ENCODE measurements at places on chromosomes 3 and 15. TPM values are rescaled to one million over a fixed set of nuclear protein-coding genes. Genes with fewer than 3 reads are reported as not detected.

DNA sequence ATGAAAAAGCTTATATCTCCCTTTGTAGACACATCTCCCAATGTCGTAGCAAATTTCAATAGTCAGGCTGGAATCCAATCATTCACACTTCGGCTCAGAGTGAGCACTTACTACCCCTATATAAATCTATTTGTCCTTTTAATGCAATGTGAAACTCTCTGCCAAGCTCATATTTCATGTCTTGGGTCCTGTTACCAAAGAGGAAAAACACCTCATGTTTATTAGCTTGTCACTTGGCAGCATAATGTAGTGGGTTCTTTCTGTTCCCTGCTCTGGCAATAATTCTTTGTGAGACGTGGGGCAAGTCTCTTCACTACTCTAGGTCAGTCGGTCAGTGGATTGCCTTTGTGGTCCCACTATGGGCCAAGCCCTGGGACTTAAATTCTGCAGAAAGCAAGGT, 107.1 kb downstream of the SRGAP3 start:
- DNase-seq: peak; percentile 88

- DNase-seq: no peak
Observed at GRCh38 chr3:53719796-53720195, 126.4 kb downstream of the CHDH start.

- DNase-seq: peak; percentile 80
Observed at GRCh38 chr3:181711325-181712135, at the start of gene SOX2. SOX2 (plus strand) TSS chr3:181711925; CDS start chr3:181712361, 436 bp downstream.

DNA sequence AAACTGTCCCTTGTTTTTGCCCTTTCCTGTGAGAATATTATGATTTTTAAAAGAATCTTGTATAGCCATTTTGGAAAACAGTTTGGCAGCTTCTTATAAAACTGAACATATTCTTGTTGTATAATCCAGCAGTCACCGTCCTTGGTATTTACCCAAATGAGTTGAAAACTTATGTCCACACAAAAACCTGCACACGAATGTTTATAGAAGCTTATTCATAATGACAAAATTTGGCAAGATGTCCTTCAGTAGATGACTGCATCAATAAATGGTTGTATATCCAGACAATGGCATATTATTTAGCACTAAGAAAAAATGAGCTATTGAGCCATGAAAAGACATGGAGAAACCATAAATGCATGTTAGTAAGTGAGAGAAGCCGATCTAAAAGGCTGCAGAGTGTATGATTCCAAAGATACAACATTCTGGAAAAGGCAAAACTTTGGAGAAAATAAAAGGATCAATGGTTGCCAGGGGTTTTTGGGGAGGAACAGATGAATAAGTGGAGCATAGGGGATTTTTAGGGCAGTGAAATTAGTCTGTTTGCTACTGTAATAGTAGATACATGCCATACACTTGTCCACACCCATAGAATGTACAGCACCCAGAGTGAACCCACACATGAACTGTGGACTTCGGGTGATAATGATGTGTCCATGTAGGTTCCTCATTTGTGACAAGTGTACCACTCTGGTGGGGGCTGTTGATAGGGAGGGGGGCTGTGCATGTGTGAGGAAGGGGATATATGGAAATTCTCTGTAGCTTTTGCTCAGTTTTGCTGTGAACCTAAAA, 31.7 kb downstream of the LIMD1 start:
- no peak for DNase-seq

DNA sequence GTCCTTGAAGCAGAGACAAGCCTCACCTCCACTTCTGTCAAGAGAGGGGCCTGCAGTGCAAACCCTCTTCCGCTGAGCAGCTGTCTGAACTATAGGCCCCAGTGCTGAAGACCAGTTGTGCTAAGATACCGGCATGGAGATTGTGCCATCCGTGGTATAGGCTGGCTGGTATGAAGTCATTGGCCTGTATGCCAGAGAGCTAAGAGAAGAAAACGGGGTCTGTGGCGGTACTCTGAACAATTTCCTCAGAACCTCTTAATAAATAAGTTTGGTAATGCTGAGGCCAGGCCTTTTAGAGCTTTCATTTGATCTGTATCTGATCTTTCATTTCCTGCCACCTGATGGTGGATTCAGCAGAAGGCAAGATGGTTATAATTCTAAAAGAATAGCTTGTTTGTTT, 123.0 kb downstream of the LRIG1 start:
- DNase-seq: no peak

DNA sequence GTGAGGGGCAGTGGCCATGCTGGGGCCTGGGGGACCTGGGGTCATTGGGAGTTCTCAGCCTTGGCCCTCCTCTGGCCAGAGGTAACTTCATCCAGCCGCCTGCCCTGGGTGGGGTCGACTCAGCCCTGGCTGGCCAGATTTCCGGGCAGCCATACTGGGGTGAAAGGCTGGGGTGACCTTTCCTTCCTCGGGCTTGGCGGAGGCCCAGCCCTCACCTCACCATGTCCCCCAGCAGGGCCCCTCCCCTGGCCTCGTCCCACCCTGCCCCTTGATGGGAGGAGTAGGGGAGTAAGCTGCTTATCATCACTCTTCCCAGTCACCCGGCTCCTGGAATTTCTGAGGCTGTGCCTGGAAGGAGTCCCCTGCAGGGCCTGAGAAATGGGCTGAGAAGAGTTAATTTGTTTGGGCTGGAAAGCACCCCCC, 5.4 kb downstream of the SEMA3F start:
- DNase-seq: no peak

DNA sequence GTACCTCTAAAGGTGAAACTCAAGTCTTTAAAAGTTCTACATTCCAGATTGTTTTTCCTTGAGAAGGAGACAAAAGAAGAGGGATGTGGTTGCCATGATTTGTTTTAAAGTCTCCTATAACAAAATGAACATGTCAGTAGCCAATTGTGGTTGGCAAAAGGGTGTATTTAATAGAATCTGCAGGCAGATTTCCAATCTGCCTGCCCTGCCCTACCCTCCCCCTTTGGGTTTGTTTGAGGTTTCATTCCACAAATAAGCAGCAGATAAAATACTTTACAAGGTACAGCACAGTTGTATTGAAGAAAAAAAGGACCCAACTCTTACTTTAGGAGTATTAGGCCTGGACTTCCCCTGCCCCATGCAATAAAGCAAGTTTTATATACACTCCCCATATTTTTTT, 59.5 kb downstream of the MLH1 start:
- DNase-seq: no peak

GRCh38 chr15:101346928-101347327, 51.9 kb upstream of the SNRPA1 start:
- DNase-seq: no peak

DNA sequence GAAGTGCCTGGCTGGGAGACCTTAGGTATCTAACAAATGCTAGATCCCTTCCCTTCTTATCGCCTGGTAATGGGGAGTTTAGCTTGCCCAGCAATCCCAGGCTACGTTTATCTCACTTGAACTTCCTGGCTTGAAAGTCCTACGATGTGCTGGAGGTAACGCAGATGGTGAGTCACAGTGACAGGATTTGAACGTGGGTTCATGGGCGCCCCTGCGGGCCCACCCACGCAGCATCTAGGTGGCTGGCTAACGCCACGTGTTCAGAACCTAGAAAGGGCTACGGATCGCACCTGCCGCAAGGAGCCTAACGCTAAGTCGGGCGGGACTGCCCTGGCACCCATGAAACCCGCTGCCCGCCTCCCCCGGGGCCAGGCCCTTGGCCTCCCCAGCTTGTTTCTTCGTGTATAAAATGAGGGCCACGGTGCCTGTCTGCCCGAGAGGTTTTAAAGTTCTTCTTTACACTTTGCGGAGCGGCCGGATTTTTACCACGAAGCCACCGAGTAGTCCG, 600 bp upstream of the USP3 start:
- no peak for DNase-seq

GRCh38 chr3:474828-475227, 278.3 kb downstream of the CHL1 start:
- DNase-seq: no peak

GRCh38 chr15:67690936-67691335, 134.4 kb upstream of the SKOR1 start:
- no peak for DNase-seq

GRCh38 chr3:147191795-147192385, 214.5 kb downstream of the ZIC4 start:
- DNase-seq: peak; percentile 27

- DNase-seq: peak; percentile 74
Observed at GRCh38 chr3:128278761-128279600, 125.7 kb downstream of the EEFSEC start.

GRCh38 chr15:33344111-33344510, 33.3 kb downstream of the RYR3 start:
- DNase-seq: no peak

GRCh38 chr15:47364230-47365141, 352.8 kb upstream of the SEMA6D start:
- DNase-seq: peak; percentile 19

DNA sequence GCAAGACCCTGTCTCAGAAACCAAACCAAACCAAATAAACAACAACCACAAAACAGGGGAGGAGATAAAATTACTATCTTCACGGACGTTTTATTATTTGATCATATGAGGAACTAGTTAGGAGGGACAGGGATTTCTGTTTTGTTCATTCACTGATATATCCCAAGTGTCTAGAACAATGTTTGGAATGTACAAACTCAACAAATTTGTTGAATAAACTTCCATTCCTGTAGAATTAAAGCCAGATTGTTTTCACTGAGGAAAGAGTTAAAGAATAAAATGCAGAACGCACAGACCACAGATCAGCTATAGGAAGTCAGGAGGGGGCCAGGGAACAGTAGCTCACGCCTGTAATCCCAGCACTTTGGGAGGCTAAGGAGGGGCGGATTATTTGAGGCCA, 6.5 kb upstream of the STRC start:
- DNase-seq: no peak

DNA sequence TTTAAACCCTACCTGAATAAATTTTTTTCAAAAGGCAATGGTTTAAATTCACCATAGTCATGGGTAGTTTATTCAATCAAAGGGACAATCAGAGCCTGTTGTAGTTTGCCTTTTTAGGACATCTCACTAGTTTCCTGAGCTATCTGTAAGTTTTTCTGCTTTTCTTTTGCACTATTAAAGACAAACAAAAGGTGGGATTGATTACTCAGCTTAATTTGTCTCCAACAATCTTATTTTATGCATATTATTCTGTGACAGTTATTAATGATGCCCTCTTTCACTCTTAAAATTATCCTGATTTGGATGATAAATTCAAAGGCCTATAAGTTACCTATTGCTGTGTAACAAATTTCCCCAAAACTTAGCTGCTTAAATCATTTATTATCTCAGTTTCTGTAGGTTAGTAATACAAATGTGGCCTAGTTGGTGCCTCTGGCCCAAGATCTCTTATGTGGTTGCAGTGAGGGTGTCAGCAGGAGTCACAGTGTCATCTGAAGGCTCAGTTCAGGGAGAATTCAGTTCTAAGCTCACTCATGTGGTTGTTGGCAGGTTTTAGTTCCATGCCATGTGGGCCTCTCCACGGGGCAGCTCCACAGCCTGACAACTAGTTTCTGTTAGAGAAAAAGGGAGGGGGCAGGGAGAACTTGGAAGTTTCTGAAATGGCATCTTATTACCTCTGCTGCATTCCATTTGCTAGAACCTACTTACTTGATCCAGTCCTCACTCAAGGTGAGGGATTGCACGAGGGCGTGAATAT, 16.0 kb downstream of the ARMC8 start:
- no peak for DNase-seq

DNA sequence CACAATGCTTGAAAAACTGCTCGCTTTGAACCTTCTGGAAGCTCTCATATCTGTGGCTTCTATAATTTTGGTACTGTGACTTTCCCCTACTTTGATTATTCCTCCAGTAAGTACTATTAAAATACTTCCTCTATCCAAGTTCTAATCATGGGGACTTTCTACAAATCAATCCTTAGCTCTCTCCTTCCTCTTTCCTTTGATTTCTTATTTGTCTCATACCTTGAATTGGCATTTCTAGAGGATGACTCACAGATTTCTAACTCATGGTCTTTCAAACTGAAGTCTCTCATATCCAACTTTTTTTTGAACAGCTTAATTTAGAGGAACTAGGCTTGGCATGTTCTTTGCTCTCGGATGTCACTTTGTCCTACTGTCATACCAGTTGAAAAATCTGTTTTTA, 241.8 kb downstream of the TBC1D5 start:
- DNase-seq: no peak

Gene FGF12
- 5.1 TPM for polyA plus RNA-seq

Gene CDCP1
- 1.4 TPM for polyA plus RNA-seq

Gene EPHB1
- polyA plus RNA-seq: 5.2 TPM

Gene POLQ
- polyA plus RNA-seq: 7.6 TPM

Gene AGBL1
- polyA plus RNA-seq: 0.15 TPM

Gene BFSP2
- 0.13 TPM for polyA plus RNA-seq

Gene RASSF1
- 21.5 TPM for polyA plus RNA-seq

Gene IL17RB
- 12.8 TPM for polyA plus RNA-seq

Gene VGLL3
- 5.5 TPM for polyA plus RNA-seq

Gene FAM3D
- polyA plus RNA-seq: 2.5 TPM

Gene PLCB2
- polyA plus RNA-seq: 10.8 TPM
